ENCODE measurements at places on chromosomes 13 and 19.

DNA sequence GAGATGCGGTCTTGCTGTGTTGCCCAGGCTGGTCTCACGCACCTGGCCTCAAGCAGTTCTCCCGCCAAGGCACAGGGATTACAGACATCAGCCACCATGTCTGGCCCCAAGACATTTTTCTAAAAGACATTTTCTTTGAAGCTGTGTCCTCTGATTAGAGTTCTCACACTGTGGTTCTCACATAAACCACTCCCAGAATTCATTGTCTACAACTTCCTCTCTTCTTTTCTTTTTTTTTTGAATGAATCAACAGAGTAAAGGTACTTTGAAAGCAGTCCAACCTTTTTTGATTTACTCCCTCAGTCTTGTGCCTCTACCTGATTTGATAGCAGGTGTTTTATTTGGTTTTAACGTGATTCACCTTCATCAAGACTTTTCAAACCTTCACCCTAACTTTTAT, 14.3 kb upstream of the SHD start:
- DNase-seq, result no peak

DNA sequence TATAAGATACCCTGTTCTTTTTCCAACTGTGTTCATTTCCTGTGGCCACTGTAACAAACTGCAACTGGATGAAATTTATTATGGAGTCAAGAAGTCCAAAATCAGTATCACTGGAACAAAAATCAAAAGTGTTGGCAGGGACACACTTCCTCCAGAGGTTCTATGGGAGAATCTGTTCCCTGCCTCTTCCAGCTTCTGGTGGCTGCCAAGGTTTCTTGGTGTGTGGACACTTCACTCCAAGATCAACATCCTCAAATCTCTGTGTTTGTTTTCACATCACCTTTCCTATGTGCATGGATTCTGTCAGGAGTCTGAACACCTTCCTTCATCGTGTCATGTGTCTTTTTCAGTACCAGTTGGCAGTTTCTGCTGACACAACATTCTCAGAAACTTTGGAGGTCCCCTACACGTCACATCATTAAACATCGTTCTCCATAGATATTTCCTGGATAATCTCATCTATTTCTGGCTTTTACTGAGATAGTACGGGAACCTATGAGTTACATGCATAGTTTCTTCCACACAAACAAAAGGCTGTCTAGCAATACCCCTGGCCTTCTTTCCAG, 15.2 kb upstream of the EFNB2 start:
- DNase-seq, result no peak

GRCh38 chr13:20974981-20975585, 72.5 kb upstream of the XPO4 start:
- no peak for DNase-seq

GRCh38 chr19:1862424-1863327, 703 bp downstream of the KLF16 start:
- no peak for DNase-seq

GRCh38 chr13:110436276-110436675, 125.2 kb downstream of the RAB20 start:
- no peak for DNase-seq

GRCh38 chr13:93942016-93942415, 537.5 kb downstream of the DCT start:
- no peak for DNase-seq

DNA sequence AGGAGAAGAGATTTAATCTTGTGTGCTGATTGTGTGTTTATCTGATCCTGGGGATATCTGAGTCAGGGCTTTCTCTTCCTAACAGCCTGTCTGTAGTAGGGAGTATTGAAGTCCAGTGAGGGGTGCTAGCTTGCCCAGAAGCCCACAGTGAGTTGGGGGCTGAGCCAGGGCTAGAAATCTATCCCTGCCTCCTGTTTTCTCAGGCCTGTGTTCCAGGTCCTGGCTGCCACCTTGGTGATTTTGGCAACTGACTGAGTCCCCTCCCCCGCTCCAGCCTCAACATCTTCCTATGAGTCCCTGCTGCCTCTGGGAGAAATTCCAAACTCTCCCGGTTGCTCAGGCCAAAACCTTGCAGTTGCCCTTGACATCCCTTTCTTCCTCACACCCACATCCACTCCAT, 7.7 kb upstream of the NOVA2 start:
- no peak for DNase-seq

DNA sequence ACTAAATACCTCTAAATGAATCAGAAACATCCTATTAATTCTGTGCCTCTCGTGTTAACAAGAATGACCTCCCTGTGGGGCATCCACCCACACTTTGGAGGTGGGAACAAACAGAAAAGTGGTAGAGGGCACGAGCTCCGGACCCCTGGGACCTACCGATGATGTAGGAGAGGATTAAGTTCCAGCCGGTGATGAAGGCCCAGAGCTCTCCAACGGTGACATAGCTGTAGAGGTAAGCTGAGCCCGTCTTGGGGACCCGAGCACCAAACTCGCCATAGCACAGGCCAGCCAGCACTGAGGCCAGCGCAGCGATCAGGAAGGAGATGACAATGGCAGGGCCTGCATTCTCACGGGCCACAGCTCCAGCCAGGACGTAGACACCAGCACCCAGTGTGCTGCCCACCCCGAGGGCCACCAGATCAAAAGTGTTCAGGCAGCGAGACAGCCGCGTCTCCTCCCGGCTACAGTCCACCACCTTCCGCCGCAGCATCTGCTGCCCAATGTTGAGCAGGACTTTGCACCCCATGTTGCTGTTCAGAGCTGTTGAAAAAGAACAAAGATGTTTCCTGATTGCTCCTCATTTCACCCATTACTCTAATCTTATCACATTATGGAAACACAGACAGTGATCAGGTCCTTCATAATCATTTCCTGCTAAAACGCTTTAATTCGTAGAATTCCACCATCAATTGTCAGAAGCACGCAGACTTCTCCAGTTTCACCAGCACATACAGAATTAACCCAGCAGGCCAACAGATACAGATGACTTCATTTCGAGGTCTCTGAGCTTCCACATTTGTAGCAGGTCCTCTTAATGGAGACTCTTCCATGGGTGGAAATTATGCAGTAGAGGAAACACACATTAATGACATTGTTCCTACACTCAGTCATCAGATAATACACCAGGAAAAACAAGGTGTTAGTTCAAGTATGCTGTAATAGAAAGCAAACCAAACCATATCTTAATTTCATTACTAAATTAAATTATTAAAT, 59.5 kb downstream of the SLC7A1 start:
- no peak for DNase-seq

DNA sequence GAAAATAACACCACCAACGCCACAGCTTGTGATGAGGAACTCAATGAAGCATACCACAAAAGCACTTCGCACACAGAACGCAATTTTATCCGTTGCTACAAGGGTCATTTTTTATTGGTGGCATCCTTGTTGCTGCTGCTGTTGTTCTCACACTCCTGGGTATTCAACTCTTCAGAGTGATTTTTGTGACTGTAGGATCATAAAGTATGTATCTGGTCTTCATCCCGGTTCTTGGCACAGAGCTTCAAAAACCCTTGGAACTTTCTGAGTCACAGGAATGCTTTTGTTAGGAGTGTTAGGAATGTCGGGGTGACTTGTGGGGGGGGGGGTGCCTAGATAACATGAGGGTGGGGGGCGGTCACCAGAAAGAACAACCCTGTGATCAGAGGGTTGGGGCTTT, 108.4 kb downstream of the ZNF557 start:
- DNase-seq, result no peak

DNA sequence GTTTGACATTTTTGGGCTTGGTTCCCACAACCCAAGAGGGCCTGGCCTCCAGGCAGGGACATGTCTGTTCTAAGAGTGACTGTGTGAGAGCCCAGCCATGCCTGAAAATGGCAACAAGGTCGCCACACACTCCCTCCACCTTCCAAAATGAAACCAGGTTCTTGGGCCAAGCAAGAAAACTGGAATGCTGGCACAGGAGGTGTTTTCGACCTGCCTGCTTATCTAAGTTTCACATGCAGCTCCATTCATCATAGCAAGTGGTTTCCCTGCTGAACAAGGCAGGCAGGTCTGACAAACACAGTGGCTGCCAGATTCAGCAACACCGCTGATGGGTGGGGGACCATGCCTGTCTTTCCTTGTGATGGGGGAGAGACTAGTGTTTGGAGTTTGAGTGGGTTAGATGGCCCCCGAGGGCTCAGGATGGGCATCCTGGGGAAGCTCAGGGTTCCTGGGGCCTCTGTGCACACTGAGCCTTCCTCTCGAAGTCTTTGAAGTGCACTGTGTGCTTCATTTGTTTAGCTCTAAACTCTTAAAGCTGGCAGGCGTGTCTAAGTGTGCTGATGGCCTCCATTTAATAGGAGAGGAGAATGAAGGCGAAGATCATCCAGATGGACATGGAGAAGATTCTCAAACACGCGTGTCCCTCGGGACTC, 17.9 kb upstream of the GAS6 start:
- DNase-seq, result no peak

GRCh38 chr13:95470574-95471366, 81.8 kb upstream of the CLDN10 start:
- DNase-seq, result no peak

GRCh38 chr13:28438598-28439334, 56.2 kb downstream of the FLT1 start:
- DNase-seq, result no peak

DNA sequence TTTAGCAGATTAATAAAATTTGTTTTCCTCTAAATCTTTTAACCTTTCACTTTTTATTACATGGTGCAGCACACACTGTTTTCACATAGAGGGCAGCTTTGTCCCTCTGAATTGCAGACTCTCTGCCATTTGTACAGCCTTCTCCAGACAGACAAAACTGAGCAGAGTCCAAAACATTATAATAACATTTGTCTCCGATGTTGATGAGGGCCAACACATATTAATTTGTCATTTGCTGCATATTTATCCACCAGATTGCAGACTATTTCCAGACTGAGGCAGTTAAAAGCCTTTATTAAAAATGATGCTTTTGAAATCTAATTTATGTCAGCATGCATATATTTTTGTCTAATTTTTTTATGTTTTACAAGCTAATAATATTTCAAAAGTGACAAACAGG, 1251.9 kb upstream of the SLC10A2 start:
- no peak for DNase-seq

GRCh38 chr13:67139551-67139950, 90.6 kb downstream of the PCDH9 start:
- no peak for DNase-seq

DNA sequence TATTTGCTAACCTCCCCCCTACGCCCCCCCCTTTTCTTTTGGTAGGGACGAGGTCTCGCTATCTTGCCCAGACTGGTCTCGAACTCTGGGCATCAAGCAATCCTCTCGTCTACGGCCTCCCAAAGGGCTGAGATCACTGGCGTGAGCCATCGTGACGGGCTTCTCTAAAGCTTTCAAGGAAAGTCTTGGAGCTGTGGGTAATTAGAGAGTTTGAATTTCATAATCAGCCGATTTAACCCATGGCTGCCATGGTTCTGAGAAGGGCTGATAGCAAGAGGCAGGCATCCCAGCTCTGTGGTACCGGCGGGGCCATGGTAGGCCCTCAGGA, 679 bp upstream of the ABHD8 start:
- DNase-seq, result no peak

DNA sequence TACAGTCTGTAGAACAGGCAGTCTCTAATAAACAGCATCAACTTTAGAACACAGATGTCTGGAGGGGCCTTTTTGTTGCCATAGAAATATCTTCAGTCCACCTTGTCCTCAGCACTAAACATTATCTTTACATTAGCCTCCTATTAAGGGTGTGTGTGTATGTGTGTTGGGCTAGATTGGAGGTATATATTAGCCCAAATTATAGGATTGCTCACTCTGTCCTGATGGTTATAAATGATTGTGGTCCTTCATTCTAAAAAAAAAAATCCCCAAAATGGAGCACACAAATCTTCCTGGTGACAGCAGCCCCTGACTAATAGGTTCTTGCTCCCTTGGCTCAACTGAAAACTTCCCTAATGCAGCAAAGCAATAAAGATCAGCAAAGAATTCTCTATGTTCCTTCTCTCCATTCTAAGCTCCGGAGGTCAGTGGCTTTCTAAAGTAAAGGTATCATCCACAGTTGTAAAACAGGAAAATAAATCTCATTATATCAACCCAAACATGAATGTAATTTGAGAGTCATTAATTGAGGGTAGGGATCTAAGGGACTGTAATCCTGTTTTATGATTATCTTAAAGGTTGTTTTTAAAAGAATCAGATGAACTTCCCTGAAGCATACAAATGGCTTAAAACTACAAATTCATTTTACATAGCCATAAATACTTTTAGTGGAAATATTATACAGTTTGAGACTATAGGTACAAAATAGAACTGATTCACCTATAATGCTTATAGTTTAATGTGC, 232.7 kb downstream of the KLF12 start:
- no peak for DNase-seq

DNA sequence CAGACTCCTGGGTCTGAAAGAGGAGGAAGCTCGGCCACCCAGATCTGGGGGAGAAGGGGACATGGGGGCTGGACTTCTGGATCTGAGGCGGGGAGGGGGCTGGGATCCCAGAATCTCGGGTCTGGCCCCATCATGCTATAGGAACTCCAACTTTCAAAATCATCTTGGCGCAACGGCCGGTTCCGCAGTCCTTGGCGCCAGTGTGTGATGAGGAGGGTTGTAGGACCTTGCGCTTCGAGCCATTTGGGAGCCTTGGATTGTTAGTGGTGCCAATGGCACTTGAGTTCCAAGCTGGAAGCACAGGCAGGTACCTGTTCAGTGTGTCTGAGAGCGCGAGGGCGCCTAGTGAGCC, 324 bp downstream of the RUVBL2 start:
- DNase-seq, result no peak

- no peak for DNase-seq
These were observed 4.1 kb upstream of the DLL3 start for GRCh38 chr19:39494661-39495060.

- no peak for DNase-seq
These were observed 30.7 kb downstream of the PBX4 start for GRCh38 chr19:19587771-19588170.

DNA sequence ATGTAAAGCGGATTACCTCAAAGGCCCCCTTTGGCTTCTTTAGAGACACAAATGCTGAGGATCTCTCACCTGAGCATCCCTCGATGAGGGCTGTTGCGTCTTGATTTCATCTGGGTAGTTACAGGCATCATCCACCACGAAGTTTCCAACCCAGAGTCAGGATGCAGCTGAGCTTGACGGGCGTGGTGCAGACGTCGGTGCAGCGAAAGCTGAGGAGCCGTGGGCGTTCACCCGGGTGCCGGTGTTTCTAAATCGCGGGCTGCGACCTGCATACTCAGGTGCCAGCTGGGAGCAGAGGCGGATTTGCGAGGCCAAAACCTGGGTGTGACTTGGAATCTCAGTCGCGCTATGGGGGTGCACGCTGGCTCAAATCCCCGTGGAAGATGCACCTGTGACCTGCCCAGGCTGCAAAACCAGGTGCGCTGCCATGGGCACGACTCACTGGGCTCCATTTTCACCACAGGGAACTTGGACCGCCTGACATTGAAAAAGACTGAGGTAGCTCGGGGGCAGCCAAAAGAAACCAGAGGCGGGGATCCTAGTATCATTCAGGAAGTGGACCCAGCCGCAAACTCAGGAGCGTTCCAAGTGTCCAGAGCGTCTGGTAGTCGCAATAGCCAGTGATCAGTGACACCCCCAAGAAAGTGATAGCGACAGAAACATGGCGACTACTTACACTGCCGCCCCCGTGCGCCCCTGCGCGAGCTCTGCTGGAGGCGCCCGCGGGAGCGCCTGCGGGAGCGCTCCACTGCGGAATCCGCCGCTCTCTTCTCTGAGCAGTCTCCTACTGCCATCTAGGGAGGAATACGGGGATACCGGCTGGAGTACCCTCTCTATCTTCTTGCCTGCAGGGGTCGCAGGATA, 36.4 kb upstream of the IGFL4 start:
- peak; percentile 33 for DNase-seq

GRCh38 chr19:39845584-39845932, 621 bp downstream of the FBL start:
- DNase-seq, result no peak
